ENCODE measurements at places on chromosomes 7 and 10.

- H3K27me3 ChIP-seq: peaks cover 20% of the 10 kb centered on the region
- H3K4me3 ChIP-seq: no peak overlapping the region
- peaks cover 15% of the 10 kb centered on the region for H3K4me1 ChIP-seq
- no peak for DNase-seq
- H3K36me3 ChIP-seq: peaks cover 8% of the 10 kb centered on the region
- H3K27ac ChIP-seq: no peak overlapping the region
Measured at GRCh38 chr7:22826593-22826992, 3.9 kb upstream of the TOMM7 start.

GRCh38 chr7:37598824-37599223 lies 84.7 kb upstream of the GPR141 start:
- DNase-seq: no peak
- H3K4me3 ChIP-seq: no peak overlapping the region
- H3K4me1 ChIP-seq: no peaks in the 10 kb centered on the region

GRCh38 chr7:101998906-101999240 lies 181.4 kb downstream of the CUX1 start:
- no peaks in the 10 kb centered on the region for H3K36me3 ChIP-seq
- no peak for DNase-seq
- no peak overlapping the region for H3K27ac ChIP-seq

DNA sequence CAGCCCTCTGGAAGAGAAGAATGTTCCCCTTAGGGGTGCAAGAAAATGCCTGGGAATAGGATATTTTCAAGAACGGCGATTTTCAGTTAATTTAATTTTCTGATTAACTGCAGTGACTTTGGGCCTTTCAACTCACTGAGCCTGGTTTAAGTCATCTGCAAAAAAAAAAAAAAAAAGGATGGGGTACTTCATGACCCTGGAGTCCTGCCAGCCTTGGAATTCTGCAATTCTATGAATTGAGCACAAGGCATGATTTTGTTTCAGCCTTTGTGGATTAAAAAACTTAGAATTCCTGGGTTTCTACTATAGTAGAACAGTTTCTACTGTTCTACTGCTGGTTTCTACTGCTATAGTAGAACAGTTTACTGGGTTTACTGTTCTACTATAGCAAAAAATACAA lies 58.3 kb upstream of the CALD1 start:
- no peaks in the 10 kb centered on the region for H3K36me3 ChIP-seq
- H3K27ac ChIP-seq: no peak overlapping the region
- no peaks in the 10 kb centered on the region for H3K4me1 ChIP-seq
- no peak overlapping the region for H3K4me3 ChIP-seq
- DNase-seq: no peak

DNA sequence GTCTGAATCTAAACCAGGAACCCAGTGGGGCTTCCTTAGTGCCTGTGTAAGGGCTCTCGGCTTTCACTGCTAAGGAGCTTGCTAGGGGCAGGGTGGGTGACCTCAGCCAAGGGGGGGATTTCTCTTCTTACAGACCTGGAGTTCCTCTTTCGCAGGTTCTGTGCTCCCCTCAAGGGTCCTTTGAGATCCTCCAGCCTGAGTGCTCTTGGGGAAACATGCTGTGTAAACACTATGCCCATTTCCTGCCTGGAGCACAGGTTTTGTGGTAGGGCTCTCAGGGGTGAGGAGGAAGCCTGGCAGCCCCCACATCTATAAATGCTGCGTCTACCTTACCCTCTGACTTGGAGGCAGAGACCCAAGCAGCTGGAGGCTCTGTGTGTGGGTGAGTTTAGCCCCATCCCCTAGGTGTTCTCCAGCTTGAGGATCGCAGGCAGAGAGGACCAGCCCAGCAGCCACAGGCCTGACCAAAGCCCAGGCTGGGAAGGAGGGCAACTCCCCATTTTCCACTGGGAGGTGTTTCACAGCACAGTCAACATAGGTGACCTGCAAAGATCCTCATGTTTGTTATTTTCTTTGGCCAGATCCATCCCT lies at the start of gene SFTPA1:
Gene SFTPA1, plus strand, starts transcription at position 339 of the 591 bp plus-strand sequence. CDS start 887 bp downstream, outside the sequence.
- H3K27ac ChIP-seq: no peak within 1 kb of the TSS
- no peaks in the 10 kb centered on the region for H3K4me1 ChIP-seq
- no peak for DNase-seq
- H3K36me3 ChIP-seq: no peaks in the 10 kb centered on the region
- H3K27me3 ChIP-seq: no peaks in the 10 kb centered on the region

DNA sequence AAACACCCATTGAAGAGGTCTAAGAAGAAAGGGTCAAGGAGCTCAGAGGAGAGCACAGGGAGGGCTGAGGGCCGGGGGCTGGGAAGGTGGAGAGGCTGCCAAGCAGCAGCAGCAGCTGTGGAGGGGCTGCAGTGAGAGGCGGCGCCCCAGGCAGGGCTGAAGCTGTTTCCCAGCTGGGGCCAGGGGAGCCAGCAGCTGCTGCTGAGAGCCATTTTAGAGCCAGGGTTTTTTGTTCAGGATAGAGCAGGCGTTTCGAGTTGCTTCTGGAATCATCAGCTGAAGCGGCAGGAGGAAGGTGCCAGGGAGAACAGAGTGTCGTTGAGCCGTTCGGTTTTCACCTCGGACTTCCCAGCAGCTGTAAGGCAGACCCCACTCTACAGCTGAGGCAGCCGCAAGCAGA lies 62.7 kb downstream of the LANCL2 start:
- DNase-seq: no peak
- no peaks in the 10 kb centered on the region for H3K27me3 ChIP-seq
- peak overlapping the region; percentile 78 for H3K27ac ChIP-seq
- H3K4me3 ChIP-seq: peak overlapping the region; percentile 47

GRCh38 chr7:13288516-13288915 lies 601.1 kb downstream of the ARL4A start:
- H3K27me3 ChIP-seq: peaks cover 3% of the 10 kb centered on the region
- no peak overlapping the region for H3K4me3 ChIP-seq
